GM13977 (cell line): ENCODE measurements at places on chromosomes 7 and 10.
A peak's percentile ranks its signal among the peaks of the same experiment; 100 is the strongest.

DNA sequence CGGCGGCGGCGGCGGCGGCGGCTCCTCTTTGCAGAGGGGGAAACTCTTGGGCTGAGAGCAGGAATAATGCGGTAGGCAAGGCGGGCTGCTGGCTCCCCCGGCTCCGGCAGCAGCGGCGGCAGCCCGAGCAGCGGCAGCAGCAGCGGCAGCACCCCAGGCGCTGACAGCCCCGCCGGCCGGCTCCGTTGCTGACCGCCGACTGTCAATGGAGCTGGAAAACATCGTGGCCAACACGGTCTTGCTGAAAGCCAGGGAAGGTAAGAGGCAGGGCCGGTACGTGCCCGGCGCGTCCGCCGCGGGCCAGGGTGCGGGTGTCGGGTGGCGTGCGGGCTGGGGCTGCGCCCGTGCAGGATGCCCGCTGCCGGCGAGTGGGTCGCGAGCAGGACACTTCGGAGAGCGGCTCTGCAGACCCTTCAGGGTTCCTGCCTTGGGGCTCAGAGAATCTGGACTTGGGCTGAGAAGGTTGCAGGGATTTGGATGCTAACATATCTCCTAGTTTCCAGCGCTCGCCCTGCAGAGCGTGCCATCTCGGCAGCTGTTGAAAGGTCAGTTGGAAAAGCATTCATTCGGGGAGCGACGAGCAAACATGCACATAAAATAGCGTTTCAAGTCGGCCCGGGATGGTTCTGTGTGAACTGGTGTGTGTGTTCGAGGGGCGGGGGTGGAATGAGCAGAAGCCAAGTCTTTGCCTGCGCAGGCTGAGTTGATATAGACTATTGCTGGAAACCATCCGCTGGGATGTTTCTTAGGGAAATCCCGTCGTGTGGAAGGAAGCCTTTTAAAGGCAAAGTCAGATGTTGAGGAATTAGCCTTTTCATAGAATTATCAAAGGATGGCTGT is 562 bp downstream of the GRK5 start:
- no peak for DNase-seq

GRCh38 chr10:124640538-124641231 is 103.5 kb downstream of the FAM53B start:
- peak; percentile 68 for DNase-seq

GRCh38 chr10:88490231-88490980 is 92.7 kb downstream of the RNLS start:
- no peak for DNase-seq

DNA sequence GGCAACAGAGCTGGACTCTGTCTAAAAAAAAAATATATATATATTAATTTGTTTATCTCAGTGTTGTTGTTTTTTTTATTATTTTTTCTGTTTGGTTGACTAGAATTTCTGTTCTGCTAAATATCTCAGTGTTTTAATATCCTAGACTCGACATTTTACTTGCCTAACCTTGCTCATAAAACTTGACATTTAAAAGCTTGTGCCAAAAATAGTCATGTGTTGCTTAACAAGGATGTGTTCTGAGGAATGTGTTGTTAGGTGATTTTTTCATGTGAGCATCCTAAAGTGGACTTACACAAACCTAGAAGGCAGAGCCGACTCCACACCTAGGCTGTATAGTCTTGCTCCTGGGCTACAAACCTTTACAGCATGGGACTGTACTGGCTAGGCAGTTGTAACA is 23.1 kb downstream of the NRBF2 start:
- no peak for DNase-seq

GRCh38 chr10:10824591-10825148 is 193.0 kb upstream of the CELF2 start:
- DNase-seq, result no peak

GRCh38 chr10:78296785-78297184 is 263.1 kb downstream of the RPS24 start:
- DNase-seq, result no peak

DNA sequence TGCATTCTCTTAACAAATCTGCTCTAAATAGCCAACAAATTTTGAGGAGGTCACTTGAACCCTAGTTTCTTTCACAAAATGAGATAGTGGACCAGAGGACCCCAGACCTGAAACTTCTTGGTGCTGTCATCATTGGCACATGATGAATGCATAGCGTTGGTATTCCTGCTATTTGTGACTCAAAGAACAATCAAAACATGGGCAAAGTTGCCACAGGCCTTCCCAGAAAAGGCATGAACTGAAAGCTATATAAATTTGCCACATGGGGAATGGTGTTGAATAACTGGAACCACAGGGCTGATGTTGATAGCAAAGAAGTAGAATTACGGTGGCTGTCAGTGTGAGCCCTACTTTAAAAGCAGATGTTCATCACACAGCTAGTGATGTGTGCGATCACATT is 219.9 kb upstream of the KMT2E start:
- DNase-seq, result no peak

- no peak for DNase-seq
Observed at GRCh38 chr10:61855771-61856170, 45.7 kb upstream of the ARID5B start.

GRCh38 chr10:27356738-27357137 is 116.1 kb upstream of the ACBD5 start:
- DNase-seq, result no peak

DNA sequence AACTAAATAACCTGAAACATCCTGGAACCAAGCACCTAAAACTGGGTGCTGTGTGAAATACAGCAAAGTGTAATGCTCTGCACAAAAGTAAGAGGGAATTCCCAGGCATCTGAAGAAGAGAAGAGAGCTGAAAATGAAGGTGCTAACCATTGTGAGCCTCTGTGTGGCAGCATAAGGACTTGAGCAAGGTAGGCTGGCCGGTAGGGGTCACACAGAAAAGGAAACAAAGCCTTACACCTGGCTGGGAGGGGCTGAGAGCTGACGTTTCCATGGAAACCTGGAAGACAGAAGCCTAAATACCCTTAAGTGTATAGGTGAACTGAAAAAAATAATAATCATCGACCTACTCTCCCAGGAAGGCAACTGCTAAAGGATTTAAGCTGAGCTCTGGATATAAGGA is 48.6 kb downstream of the CUL1 start:
- DNase-seq, result no peak

- no peak for DNase-seq
Observed at GRCh38 chr10:15864419-15864818, 4.1 kb upstream of the MINDY3 start.
